ENCODE measurements at places on chromosomes 12 and 14.

GRCh38 chr12:48165089-48165981 lies 8.0 kb upstream of the ASB8 start:
- peak; percentile 36 for DNase-seq

DNA sequence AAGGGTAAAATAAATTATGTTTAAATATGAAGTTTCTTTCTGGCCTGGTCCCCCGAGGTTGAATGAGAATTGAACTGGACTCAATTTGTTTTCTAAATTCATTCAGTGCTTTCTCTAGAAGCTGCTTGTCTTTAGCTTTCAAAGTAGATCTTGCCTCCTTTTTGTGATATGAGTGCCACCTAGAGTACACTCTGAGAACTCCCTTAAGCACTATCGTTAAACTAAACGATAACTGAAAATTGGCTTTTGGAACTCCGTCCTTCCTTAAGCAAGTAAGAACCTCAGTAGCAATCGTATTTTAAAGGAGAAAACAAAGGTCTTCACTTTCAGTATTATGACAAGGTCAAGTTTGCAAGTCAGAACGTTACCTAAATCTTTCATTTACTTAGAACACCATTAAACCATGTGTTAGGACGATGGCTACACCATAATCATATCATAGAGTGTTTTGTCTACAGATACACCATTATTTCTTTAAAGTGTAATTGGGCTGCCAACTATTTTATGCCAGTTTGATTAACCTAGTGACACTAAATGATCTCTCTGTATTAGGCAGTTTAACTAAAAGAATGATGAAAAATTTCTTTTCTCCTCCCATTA lies 364.8 kb downstream of the SNAPC1 start:
- DNase-seq = no peak

GRCh38 chr12:1502379-1502720 lies 92.0 kb downstream of the FBXL14 start:
- DNase-seq = no peak

- no peak for DNase-seq
Observed at GRCh38 chr12:27500546-27500945, 23.5 kb upstream of the PPFIBP1 start.

- DNase-seq = no peak
Observed at GRCh38 chr12:45268672-45269411, 52.9 kb downstream of the ANO6 start.

- no peak for DNase-seq
Observed at GRCh38 chr14:29755311-29756018, 172.2 kb downstream of the PRKD1 start.

DNA sequence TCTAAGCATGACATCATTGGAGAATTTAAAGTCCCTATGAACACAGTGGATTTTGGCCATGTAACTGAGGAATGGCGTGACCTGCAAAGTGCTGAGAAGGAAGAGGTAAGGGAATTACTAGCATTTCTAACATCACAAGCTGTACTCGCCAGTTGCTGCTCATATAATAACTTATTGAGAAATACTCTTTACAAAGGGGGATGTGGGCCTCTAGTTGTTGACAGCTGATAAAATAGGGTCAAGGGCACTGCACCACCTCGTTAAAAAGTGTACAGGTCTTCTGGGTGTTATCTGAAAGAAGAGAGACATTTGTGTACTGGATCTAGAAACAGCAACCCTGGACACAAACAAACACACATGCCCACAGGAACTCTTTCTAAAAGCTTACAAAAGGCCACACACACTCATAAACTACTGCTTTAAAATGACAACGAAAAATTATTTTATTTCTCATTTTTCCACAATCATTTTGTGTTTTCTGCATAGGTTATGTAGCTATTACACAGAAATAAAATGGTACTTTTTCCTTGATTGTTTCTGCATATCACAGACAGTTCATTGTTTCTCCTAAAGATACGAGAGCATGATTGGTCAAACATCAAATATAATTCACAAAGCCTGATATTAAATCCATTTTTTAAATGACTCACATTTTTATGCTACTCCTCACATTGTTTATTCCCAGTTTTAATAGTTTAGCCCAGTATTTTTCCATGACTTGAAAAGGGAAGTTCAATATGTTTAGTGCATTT lies 391.1 kb downstream of the PAWR start:
- no peak for DNase-seq

DNA sequence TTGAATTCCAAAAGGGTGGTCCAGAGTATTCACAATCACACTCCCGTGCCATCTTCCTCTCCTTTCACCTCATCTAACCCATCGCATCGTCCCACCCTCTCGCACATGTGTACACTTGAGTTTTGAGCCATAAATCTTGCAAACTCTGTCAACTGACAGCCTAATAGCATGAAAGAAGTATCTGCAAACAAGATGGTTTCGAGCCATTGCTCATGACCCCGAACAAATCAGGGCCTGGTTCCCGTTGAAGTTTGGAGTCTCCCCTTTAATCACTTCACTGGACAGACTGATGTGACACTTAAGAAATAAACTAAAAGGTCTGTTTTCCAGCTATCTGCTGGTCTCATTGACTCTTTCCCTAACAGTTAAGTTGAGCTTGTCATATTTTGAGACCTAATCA lies 223.6 kb upstream of the SOX5 start:
- DNase-seq = no peak

DNA sequence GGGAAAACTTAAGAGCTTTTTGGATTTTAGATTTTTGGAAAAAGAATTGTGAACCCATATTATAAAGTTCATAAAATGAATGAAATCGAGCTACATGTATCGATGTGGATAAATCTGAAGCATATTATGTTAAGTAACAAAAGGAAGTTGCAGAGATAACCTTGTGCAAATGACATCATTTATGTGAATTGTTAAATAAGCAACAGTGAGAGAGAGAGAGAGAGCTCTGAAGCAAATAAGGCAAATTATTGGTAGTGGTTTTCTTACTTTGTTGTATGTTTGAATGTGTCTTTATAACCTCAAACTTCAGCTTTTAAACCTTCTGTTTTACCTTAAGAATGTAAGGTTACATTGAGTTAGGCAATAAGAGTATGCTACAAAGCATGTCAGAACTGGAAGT lies 78.8 kb downstream of the ERC1 start:
- no peak for DNase-seq

GRCh38 chr12:41073633-41074472 lies 114.3 kb upstream of the PDZRN4 start:
- DNase-seq = no peak

GRCh38 chr14:22515929-22516328 lies 73.1 kb downstream of the DAD1 start:
- DNase-seq = no peak

DNA sequence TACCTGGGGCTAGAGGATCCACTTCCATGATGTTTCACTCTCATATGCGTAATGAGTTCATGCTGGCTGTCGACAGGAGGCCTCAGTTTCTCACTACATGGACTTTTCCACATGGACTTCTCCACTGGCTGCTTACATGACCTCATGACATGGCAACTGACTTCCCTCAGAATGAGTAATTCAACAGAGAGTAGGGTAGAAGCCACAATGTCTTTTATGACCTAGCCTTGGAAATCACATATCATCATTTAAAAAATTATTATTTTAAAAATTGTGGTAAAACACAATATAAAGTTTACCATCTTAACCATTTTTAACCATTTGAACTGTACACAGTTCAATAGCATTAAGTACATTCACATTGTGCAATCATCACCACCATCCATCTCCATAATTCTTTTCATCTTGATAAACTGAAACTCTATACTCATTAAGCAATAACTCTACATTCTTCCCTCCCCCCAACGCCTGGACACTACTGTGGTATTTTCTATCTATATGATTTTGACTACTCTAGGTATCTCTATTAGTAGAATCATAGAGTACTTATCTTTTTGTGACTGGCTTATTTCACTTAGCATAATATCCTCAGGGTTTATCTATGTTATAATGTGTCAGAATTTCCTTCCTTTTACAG lies 144.5 kb downstream of the TGFB3 start:
- no peak for DNase-seq
